Activated naive CD4-positive, alpha-beta T cell treated with anti-CD3 and anti-CD28 coated beads for 36 hours (primary cell): ENCODE measurements at places on chromosomes 13 and 19.

- no peak for DNase-seq
Observed at GRCh38 chr13:47945738-47946137, 55.3 kb downstream of the SUCLA2 start.

GRCh38 chr19:45234089-45234869, 10.9 kb downstream of the EXOC3L2 start:
- DNase-seq: no peak

- no peak for DNase-seq
Observed at GRCh38 chr13:110964229-110965037, 49.6 kb upstream of the ANKRD10 start.

DNA sequence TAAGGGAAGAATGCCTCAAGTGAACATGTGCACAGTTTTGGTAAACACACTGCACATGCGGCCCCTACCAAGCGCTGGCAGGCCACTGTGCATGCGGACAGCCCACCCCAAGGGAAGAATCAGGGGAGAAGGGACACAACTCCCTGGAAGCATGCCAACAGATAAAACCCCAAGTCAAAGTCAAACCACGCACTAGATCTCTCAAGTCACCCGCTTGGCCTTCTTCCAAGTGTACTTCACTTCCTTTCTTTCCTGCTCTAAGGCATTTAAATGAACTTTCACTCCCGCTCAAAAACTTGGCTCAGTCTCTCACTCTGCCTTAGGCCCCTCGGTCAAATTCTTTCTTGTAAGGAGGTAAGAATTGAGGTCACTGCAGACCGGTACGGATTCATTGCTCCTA, 4.6 kb upstream of the RFXAP start:
- no peak for DNase-seq

GRCh38 chr19:16594131-16594586, 21.9 kb upstream of the SLC35E1 start:
- DNase-seq: peak; percentile 71

DNA sequence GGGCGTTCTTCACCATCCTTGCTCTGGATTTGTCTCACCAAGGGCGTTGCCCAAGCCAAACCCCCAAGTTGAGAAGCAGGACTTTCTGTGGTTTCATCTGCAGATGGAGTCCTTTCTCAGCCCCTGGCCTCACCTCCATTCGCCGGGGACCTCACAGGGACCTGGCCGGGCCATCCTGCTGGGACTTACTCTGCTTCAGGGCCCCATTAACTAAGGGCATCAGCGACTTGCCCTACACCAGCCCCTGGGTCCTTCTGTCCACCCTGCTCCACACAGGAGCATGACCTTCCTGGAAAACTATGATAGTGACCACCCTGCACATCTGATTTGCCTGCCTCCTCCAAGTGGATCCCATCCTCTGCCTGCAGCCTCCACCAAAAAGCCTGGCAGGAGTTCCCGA, 47.2 kb upstream of the SPACA7 start:
- no peak for DNase-seq
